ENCODE measurements at places on chromosomes 16 and 17.

- no peak for DNase-seq
These were observed 45.4 kb downstream of the CDH1 start for GRCh38 chr16:68782198-68783174.

- no peak for DNase-seq
These were observed 22.6 kb upstream of the PMP22 start for GRCh38 chr17:15287538-15288267.

DNA sequence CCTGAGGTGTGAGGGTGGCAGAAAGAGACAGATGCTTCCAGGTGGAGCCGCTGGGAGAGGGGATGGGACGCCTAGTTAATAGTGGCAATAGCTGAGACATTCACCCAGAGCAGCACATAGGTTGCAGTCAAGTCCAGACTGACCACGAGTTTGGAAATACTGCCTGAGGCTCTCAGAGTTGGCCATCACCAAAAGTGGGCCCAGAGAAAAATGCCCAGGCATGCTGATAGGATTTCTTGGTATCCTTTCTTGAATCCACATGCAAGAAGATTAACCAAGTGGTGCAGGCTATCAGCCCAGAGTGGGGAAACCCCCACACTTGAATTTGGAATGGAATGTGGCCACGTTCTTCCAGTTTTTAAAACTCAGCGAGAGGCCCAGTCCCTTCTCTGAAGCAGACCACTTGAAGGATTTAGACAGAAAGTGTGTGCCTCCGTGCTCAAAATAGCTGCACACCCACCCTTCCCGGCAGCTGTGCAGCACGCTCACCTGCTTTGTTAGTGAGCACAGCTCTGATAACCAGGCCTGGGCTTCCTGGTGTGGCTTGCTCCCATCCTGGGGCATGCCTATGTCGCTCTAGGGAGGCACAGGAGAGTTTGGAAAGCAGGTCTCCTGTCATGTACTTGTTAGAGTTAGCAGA, 35.7 kb downstream of the PLD6 start:
- no peak for DNase-seq

DNA sequence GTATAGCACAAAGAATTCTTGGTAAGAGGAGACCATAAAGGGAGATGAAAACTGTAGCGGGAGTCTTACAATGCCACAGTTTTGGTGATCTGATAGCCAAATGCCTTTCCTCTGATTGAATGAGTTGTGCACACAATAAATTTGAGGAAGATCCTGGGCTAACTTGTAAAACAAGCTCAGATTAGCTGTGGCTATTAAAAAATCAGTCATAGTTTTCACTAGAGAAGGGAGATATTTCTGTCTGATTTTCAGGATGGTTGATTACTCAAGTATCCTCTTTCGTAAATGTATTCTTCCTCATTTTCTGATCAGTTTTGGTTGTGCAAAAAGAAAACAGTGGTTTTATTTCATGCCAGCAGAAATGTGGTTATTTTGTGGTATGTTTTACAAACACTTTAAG, 9.1 kb upstream of the METTL9 start:
- no peak for DNase-seq

GRCh38 chr16:69328854-69329316, 1.5 kb downstream of the PDF start:
- DNase-seq = no peak

DNA sequence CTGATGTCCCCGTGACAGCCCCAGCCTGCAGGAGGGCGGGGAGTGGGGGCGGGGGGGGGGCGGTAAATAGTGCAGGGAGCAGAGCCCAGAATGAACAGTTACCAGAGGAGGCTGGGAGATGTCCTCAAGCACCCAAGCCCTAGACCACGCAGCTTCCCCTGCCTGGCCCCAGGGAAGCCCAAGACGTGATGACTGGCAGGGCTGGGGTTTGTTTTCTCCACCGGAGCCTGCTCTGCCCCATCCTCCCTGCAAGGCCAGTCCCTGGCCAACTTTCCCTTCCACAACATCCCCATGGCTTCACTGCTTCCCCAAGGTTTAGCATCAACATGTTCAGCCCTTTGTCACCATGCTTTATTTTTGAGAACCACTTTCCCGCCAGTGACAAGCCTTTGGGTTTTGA, 1.4 kb upstream of the BEAN1 start:
- DNase-seq = no peak

GRCh38 chr16:12489357-12489990, 314.2 kb downstream of the CPPED1 start:
- DNase-seq = no peak

GRCh38 chr17:78357672-78358537, 2.0 kb downstream of the SOCS3 start:
- no peak for DNase-seq

DNA sequence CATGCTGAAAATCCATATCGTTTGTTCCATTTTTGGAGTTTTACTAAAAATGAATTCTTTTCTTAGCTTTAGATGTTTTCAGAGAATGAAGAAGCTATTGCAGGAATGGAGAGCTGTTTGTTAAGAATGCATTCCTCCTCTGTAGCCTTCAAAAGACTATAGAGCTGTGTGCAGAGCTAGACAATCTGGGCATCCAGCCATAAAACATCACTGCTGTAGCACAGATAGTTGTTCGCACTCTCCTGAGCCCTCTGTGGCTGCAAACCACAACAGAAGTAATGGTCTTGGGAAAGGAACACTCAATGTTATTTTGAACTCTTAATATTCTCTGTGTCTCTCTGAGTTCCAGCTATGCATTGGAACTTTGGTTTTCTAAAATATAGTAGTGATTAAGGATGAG, 4.9 kb downstream of the TNRC6C start:
- no peak for DNase-seq

DNA sequence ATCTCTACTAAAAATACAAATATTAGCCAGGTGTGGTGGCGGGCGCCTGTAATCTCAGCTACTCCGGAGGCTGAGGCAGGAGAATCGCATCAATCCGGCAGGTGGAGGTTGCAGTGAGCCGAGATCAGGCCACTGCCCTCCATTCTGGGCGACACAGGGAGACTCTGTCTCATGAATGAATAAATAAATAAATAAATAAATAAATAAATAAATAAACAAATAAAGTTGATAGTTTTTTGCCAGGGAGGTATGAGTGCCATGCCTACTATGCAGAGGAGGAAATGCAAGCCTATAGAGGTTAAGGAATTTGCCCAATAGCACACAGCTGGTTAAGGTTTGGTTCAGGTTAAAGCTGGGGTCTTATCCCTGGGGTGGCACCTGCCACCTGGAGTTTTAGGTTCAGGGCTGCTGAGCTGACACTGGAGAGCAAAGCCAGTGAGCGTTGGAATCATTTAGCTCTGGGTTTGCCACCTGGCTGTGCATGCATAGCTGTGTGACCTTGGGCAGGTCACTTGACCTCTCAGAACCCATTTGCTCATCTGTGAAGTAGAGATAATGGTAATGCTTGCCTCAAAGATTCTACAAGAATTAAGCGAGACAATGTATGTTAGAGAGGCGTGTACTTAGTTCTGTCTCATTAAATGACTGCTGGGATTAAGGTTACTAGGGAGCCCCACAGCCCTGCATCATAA, 1.2 kb downstream of the OTOA start:
- no peak for DNase-seq

- DNase-seq = no peak
These were observed 3.7 kb downstream of the PIGS start for GRCh38 chr17:28567604-28568003.

DNA sequence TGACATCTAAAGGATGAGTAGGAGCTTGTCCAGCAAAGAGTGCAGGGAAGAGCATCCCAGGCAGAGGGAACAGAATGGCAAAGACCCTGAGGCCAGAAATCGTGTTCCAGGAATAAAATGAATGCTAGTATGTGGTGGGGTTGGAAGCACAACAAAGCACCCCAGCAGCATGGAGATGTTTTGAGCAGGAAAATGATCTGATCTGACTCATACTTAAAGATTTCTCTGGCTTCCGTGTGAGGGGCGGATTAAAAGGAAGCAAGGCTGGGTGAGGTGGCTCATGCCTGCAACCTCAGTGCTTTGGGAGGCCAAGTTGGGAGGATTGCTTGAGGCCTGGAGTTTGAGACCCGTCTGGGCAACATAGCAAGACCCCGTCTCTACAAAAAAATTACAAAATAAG, 2.3 kb downstream of the SLC5A11 start:
- DNase-seq = no peak

- DNase-seq = no peak
These were observed 25.7 kb upstream of the GPR139 start for GRCh38 chr16:20099375-20099774.

DNA sequence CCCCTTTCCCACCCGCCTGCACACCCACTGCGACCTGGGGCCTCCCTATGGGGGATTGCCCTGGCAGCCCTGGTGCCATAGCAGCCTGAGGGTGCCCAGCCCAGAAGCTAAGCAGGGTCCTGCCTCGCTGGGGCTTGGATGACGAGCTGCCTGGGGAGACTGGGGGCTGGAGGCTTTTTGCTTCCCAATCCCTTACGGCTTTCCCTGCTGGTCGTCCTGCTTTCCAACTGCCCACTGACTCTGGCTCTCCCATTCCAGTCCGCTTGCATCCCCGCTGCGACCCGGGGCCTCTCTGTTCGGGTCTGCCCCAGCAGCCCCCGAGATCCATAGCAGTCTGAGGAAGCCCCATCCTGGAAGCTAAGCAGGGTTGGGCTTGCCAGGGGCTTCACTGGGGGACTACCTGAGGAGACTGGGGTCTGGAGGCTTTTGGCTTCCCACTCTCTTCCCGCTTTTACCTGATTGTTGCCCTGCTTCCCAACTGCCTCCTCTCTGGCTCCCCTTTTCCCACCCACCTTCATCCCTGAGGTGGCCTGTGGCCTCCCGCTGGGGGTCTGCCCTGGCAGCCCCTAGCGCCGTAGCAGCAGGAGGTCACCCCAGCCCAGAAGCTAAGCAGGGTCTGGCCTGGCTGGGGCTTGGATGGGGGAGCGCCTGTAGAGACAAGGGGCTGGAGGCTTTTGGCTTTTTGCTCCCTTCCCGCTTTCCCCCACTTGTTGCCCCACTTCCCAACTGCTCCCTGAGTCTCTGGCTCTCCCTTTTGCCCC, 2292.8 kb downstream of the TP53TG3F start:
- DNase-seq = no peak

- DNase-seq = no peak
These were observed 22.1 kb upstream of the SPNS2 start for GRCh38 chr17:4476511-4477070.

DNA sequence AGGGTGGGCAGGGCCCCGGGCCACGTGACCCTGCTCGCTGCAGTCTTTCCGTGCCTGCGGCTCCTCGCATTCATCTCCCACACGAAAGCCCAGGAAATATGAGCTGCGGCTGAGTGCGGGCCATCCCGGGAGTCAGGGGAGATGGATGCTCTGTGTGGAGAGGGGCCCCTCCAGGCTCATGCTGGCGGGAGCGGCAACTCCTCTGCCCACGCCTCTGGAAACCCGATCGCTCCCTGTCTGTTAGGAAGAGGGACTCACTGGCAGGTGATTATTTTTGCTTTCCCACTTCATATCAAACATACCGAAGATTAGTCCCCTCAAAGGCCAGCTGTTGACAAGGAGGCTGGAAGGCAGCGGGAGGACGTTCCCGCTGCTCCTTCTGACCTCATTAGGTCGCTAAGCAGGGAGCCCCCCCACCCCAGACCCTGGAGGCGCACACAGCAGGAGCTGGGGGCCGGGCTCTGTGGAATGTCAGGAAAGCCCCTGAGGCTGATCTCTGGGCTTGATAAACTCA, 228.5 kb downstream of the FOXL1 start:
- DNase-seq = no peak

GRCh38 chr17:67412941-67413340, 35.9 kb downstream of the PITPNC1 start:
- DNase-seq = no peak

All from stimulated activated CD4-positive, alpha-beta T cell treated with anti-CD3 and anti-CD28 coated beads, Interleukin-15, amount 100 ng/mL, for 1 hour (primary cell).